ENCODE measurements at places on chromosomes 1 and 21.

- no peak for DNase-seq
Observed at GRCh38 chr1:1118876-1119220, 3.0 kb upstream of the C1orf159 start.

- no peak for DNase-seq
Observed at GRCh38 chr1:176541663-176542062, 78.7 kb downstream of the PAPPA2 start.

- DNase-seq, result no peak
Observed at GRCh38 chr1:197320991-197321531, 53.0 kb downstream of the CRB1 start.

- peak; percentile 63 for DNase-seq
Observed at GRCh38 chr1:169326956-169327268, 40.7 kb downstream of the NME7 start.

DNA sequence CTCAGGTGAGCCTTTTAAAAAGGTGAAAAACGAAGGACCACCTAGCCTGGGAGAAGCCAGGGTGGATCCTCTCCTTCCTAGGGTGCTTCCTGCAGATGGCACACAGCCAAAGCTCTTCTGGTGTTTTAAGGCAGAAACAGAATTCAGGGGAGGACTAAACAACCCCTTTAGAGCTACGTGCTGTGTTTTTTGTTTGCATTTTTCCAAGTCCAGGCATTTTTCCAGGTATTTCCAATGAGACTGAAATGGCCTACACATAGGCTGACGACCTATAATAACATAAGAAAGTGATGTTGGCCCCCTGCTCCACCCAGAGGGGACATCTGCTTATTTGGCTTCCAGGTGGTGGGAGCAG lies 83.8 kb downstream of the CAPZB start:
- DNase-seq, result no peak

DNA sequence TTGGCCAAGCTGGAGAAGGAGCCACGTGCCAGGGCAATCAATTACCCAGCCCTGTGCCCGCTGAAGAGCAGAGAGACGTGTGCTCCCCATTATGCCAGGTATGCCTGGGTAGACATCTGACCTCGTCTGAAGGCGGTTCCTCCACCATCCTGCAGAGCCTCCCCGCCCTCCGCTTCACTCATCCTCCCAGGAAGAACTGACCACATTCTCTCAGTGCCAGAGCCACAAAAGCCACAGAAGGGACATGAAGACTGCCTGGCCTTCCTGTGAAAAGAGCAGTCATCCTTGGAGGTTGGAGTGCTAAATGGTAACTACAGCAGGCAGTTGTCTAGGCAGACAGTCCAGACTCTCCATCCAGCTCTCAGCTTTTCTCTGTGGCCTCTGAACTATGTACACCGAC lies 12.0 kb downstream of the SYT2 start:
- DNase-seq, result no peak

DNA sequence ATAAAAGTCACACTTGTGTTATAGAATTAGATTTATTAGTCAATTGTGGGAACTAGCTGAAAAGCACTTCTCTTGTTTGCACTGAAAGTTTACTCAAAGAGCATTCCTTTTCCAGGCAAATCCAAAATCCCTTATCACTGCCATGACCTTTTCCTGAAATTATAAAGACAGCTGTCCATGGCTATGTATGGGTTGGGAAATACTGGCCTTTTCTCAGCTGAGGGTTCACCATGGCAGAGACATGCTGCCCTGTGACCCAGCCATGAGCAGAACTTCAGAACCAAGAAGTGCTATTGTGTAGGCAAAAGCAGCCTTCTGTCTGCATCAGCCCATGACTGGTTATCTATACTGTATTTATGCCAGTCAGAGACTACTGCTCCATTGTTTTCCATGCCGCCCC lies 9.8 kb upstream of the EDEM3 start:
- no peak for DNase-seq

DNA sequence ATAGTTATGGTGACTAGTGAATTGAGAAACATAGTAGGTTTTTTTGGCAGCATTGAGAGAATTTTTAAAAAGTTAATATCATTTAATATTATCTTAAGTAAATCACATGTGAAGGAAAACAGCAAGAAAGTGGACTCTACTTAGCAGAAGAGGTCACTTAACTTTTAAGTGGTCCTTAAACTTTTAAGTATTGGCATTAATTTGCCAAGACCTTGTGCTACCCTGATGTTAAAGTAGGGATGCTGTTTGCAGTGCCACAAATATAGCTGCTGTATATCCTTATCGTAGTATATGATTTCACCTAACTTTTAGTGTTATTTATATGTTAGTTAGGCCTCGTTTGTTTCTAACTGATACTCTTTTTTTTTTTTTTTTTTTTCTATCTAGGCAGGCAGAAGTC lies 40.2 kb downstream of the SMG7 start:
- DNase-seq, result no peak

GRCh38 chr1:51058858-51059257 lies 43.2 kb upstream of the C1orf185 start:
- DNase-seq, result peak; percentile 24

DNA sequence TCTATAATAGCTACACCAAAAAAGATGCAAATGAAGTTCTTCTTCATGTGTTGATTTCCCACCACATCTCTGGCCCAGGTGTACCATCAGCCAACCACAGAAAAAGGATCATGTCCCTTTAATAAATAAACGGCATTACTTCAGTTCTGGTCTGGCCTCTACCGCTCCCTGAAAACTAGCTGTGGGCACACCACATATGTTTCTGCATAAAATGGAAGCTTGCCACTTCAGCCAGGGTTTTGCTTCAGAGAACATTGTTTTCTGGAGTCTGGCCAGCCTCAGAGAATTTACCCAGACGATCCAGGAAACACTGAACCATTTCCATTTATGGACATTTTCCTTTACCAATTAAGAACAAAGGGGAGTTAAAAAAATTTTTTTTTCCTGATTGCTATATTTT lies 5.8 kb upstream of the LAMC2 start:
- DNase-seq, result no peak

DNA sequence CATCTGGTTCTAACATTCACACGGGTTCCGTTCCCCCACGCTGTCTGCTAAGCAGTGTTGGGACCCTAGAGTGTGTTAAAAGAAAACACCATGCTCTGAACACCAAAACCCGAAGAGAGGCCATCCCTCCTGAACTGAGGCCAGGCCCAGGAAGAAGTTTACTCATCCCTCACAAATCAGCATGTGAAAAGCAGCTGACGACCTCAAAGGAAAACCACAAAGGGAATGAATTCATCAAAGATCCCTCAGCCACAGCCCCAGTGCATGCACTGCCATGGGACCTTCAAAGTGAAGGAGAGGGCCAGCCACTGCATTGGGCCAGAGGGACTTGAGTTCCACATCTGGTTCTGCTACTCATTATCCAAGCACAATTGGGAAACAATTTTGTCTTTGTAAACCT lies 7.0 kb upstream of the PSEN2 start:
- no peak for DNase-seq

- DNase-seq, result no peak
Observed at GRCh38 chr1:50593515-50593914, 170.3 kb upstream of the DMRTA2 start.

DNA sequence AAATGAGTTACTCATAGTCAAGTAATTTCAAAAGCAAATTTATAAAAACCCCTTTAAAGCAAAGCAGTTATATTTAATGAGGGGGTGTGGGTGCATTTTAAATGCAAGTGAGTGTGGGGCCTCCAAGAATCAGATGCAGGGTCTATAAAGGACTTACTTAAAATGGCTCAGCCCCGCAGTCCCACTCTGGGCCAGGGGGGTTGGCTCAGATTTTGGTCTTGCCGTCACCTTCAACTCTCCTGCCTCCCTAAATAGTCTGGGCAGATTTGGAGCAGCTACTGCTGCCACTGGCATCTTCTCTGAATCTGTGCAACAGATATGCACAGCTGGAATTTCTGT lies 16.2 kb downstream of the AMPD2 start:
- DNase-seq, result no peak

- DNase-seq, result no peak
Observed at GRCh38 chr1:7335224-7335879, 435.7 kb upstream of the VAMP3 start.

DNA sequence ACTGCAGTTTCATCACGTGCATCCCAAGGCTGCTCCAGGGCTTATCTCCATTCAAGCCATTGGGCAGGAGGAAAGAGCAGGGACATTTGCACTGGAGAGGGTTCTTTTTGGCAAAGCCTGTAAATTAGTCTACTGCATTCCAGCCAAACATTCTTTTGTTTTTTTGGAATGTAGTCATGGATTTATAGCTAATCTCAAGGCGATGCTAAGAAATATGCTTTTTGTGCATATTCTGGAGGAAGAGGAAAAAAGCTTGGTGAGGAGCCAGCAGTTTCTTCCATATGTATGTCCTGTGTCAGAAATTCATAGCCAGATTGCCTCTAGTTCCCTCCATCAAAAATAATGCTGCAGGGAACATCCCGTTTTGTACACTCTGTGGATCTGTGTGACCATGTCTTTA lies 221.4 kb downstream of the BACH1 start:
- no peak for DNase-seq

DNA sequence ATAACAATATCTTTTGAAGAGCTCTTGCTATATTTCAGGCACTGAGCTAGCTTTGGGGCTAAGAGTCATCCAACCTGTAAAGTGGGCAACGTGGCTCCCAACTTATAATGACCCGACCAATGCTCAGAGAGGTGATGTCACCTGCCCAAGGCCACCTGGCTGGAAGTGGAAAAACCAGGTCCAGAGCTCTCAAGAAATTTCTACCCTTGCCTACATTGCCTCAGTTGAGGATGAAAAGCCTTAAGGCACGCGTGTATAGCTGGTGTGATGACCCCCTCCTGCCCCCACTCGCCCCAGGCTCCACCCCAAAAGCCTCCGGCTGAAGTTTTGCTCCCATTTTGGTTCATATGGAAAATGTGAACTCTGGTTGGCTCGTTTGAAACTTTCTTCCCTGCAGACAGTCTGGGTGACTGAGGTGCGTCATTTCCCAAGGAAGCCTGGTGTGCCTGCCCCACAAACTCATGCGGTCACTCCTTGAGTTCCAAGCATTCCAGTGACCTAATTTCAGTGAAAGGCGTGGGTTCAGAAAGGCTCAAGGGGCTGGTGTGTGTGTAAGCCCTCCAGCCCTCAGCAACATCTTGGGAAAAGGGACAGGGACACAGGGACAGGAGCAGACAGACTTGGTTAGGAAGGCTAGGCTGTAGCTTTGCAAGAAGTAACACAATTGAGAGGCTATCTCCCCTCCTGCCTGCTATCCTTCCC lies 20.5 kb downstream of the HTR1D start:
- no peak for DNase-seq

GRCh38 chr1:223225481-223225880 lies 82.4 kb upstream of the TLR5 start:
- DNase-seq, result no peak

DNA sequence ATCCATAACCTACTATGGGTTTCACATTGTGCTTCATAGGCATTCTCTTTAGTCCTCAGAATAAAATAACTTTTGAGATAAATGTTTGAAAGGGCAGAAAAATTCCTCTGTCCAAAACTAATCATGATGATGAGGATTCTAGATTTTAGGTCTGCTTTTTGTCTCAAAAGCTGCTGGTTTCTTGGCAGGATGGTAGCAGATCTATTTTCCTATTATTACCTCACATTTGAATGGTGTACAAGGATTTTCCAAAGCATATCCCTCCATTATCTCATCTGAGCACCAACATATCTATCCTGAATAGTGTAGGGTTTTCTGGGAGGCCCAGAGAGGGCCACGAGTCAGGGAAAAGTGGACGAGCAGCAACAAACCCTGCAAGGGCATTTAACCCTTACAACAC lies 201.9 kb downstream of the PLPP3 start:
- no peak for DNase-seq

GRCh38 chr1:79695138-79695537 lies 688.6 kb upstream of the ADGRL4 start:
- no peak for DNase-seq

- DNase-seq, result no peak
Observed at GRCh38 chr1:157112186-157112867, 12.7 kb upstream of the ETV3L start.

- no peak for DNase-seq
Observed at GRCh38 chr1:53016705-53017104, 45.3 kb upstream of the PODN start.

- no peak for DNase-seq
Observed at GRCh38 chr1:92872719-92873118, 40.9 kb downstream of the RPL5 start.

GRCh38 chr1:66468722-66469121 lies 65.2 kb upstream of the SGIP1 start:
- DNase-seq, result no peak

DNA sequence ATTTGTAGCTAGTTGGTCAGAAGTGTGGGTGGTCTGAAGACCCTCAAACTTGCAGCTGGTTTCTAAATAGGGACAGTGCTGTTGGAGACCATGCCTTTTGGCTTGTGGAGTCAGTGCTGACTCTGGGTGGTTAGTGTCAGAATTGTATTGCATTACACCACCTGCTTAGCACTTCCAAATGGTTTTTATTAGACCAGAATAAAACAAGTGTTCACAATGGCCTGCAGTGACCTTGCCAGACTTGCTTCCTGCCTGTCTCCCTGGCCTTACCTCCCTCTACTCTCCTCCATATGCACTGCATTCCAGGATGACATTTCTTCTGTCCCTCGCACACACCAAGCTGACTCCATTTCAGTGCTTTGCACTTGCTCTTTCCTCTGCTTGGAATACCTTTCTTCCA lies 72.7 kb upstream of the CNIH3 start:
- DNase-seq, result no peak

GRCh38 chr1:27430903-27431600 lies 38.6 kb downstream of the GPR3 start:
- DNase-seq, result peak; percentile 21

GRCh38 chr1:236734141-236734765 lies 48.0 kb downstream of the ACTN2 start:
- DNase-seq, result no peak

DNA sequence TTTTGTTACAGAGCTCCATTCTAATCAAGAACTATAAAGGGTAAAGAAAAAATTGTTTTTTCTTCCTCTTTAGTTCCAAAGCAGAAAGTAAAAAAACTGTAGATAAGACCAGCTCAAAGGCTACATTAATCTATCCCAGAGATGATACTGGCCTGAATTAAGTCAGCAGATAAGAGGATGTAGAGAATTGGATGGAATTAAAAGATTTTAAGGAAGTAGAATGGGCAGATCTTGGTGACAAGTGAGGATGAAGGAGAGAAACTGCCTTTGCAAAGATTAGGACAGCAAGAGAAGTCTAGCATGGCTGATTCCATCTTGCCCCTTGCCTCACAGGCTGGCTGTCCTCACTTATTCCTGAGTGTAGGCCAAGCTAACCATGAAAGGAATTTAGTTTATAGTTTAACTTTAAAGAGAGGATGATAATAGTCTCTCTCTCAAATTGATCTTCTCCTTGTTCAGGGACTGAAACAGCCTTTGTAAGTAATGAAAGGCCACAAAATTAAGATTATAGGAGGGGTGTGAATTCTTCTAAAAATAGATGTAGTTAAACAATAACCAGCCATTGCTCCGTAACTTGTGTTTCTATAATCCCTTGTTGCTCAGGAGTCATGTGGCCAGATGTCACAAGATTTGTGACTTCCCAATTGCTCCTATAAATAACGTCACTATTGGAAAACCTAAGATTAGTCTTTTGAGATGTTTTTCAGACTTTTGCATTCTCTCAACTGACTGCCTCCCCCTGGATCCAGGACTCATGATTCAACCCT lies 265.0 kb upstream of the USP24 start:
- DNase-seq, result no peak

Measured in hematopoietic multipotent progenitor cell treated with erythropoietin and hydrocortisone succinate and interleukin-3 and kit ligand, for 15 days (in vitro differentiated cells).